Right atrium auricular region (tissue), 2 donors: ENCODE measurements at places on chromosomes 3 and 15.

- no peaks in the 10 kb centered on the region for H3K36me3 ChIP-seq
- no peaks in the 10 kb centered on the region for H3K27me3 ChIP-seq
- no peak overlapping the region for H3K4me3 ChIP-seq
- no peaks in the 10 kb centered on the region for H3K4me1 ChIP-seq
- peak overlapping the region; percentile 3 for H3K27ac ChIP-seq
Observed at GRCh38 chr3:99249627-99250026, 348.1 kb upstream of the DCBLD2 start.

DNA sequence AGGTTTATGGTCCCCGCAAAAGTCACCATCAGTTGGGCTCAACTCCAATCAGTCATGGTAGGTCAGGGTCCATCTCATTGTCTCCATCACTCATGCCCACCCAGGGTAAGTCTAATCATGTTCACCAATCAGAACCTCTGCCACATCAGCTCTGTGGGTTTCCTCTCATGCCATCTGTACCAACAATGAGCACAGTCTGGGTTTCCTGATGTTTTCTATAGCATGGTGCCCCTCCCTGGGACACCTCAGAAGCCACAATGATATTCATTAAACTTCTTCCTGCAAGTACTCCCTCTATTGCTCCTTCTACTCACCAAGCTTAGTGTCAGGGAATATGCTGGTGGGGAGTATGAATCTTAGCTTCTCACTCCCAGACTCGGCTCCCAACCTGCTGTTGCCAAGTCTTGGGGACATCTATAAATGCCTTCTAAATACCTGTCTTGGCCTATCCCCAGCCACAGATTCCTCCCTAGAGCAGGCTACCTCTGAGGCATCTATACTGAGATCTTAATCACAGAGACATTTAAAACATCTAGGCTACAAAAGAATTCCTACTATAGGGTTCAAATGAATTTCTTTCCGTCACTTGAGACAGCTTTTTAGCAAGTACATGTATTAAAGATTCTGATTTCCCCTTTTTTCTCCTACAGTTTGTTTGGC is 5.0 kb upstream of the CCR2 start:
- no peaks in the 10 kb centered on the region for H3K27me3 ChIP-seq
- no peaks in the 10 kb centered on the region for H3K36me3 ChIP-seq
- no peak overlapping the region for H3K27ac ChIP-seq
- no peak for DNase-seq

GRCh38 chr15:82788496-82788895 is 17.4 kb downstream of the FSD2 start:
- no peak overlapping the region for H3K27ac ChIP-seq
- no peak overlapping the region for H3K4me3 ChIP-seq
- H3K27me3 ChIP-seq: no peaks in the 10 kb centered on the region
- no peaks in the 10 kb centered on the region for H3K4me1 ChIP-seq

GRCh38 chr3:196931828-196932587 is 10.3 kb downstream of the NCBP2 start:
- H3K27me3 ChIP-seq: no peaks in the 10 kb centered on the region
- no peak overlapping the region for H3K27ac ChIP-seq
- H3K36me3 ChIP-seq: peaks cover 77% of the 10 kb centered on the region
- H3K4me3 ChIP-seq: no peak overlapping the region
- H3K4me1 ChIP-seq: no peaks in the 10 kb centered on the region

DNA sequence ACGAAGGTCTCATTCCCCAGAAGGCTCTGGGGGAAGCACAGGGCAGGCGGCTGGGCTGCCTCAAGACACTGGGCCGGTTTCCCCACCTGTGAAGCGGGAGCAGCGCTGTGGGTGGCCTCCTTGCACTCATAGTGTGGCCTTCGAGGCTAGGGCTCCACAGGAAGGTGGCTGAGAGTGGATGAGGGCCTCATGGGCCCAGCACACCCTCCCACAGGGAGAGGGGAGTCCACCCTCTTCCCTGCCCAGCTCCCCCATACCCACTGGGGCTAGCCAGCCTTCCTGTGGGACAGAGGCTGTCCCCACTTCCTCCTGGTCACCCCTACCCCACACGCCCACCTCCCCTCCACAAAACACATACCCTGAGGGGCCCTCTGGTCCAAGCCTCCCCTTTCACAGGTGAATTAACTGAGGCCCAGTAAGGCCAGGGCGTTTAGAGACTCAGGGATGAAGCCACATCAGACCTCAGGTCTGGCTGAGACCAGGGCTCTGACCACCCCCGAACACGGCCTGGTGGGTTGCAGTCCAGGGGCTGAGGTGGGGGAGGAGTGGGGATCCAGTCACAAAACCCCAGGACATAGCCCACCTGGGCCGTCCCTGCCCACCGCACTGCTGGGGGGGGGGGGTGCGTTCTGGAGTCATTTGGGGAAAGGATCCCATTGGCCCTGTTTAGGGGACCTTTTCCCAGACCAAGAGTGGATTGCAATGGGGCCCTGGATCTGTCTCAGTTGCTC is 1.1 kb downstream of the ANPEP start:
- H3K27me3 ChIP-seq: peaks cover 15% of the 10 kb centered on the region
- DNase-seq: no peak
- H3K4me3 ChIP-seq: no peak overlapping the region

GRCh38 chr3:99961756-99962515 is 144.3 kb downstream of the CMSS1 start:
- no peak for DNase-seq
- H3K4me1 ChIP-seq: no peaks in the 10 kb centered on the region
- H3K27me3 ChIP-seq: no peaks in the 10 kb centered on the region
- H3K27ac ChIP-seq: no peak overlapping the region
- H3K36me3 ChIP-seq: no peaks in the 10 kb centered on the region
- no peak overlapping the region for H3K4me3 ChIP-seq

GRCh38 chr3:178916223-178916622 is 155.4 kb downstream of the ZMAT3 start:
- H3K27me3 ChIP-seq: no peaks in the 10 kb centered on the region
- DNase-seq: no peak
- no peaks in the 10 kb centered on the region for H3K36me3 ChIP-seq

DNA sequence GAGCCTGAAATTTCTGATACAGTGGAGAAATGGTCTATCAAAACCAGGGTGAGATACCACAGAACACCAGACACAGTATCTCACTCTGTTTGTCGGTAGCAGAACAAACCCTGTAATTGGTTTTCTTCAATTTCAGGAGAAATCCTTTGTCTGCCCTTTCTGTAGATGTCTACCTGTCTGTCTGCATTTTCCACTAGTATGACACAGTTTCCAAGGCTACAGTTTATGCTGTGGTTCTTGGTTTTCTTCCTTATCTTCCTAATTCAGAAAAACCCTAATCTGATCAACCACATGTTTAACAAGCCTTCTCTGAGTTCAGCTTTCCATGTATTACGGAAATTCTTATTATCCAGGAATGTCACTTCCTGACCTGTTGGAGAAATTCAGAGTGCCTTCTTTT is 70.8 kb downstream of the SCN11A start:
- no peak overlapping the region for H3K4me3 ChIP-seq
- no peaks in the 10 kb centered on the region for H3K36me3 ChIP-seq
- H3K27me3 ChIP-seq: no peaks in the 10 kb centered on the region
- no peak overlapping the region for H3K27ac ChIP-seq
- no peak for DNase-seq

DNA sequence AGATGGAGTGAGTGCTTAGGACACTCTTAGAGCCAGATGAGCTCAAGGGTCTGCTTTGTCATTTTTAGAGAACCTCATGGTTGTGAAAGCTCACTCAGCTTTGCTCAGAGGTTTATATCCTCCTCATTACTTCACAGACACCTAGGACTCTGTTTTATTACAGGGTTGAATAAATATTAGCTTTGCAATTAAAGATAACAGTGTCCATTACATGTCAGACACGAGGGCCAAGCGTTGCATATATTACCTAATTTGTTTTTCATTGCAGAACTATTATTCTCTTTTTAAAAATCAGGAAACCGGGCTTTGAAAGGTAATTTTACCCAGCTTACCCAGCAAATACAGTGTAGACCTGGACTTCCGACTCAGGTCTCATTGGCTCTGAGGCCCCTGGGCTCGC is 16.1 kb downstream of the MAP6D1 start:
- H3K36me3 ChIP-seq: peaks cover 61% of the 10 kb centered on the region
- no peak for DNase-seq
- H3K4me1 ChIP-seq: no peaks in the 10 kb centered on the region
- no peak overlapping the region for H3K27ac ChIP-seq

DNA sequence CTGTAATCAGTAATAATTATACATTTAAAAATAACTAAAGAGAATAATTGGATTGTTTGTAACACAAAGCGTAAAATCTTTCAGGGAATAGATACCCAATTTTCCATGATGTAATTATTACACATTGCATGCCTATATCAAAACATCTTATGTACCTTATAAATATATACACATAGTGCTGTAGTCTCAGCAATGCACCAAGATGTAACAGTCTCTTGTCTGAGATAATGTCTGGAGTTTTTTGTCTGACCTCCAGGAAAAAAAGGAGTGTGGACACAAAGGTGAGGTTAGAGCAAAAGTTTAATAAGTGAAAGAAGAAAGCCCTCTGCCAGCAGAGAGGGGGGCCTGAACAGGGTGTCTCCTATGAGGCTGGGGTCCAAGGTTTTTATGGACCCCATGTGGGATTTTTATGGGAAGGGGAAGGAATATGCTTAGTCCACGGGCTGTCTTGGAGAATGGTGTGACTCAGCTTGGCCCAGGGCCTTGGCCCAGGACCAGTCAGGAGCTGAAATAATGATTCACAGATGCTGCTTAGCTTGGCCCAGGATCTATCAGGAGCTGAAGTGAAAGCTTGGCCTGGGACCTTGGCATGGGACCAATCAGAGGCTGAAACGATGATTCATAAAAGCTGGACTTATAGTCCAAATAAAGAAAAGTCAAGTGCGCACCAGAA is 545.0 kb downstream of the ZPLD1 start:
- peak; percentile 86 for DNase-seq
- H3K27ac ChIP-seq: no peak overlapping the region
- H3K4me3 ChIP-seq: no peak overlapping the region
- no peaks in the 10 kb centered on the region for H3K4me1 ChIP-seq
- H3K27me3 ChIP-seq: no peaks in the 10 kb centered on the region

DNA sequence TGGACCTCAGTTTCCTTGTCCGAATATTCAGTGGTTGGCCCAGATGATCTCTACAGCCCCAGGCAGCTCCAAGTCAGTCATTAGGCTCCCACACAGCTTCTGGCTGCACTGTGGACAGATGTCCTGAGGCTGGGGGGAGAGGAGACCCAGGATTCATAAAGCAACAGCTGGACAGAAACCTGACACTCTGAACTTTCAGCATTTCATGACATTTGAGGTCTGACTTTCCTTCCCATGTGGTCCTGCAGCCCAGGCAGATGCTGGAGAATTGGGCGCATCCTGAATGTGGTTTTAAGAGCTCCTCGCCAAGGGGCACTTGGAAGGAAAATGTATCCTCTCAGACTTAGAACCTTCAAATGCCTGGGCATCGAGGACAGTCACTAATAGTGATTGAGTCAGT is 307.6 kb upstream of the LRRFIP2 start:
- H3K27me3 ChIP-seq: no peaks in the 10 kb centered on the region
- H3K4me1 ChIP-seq: no peaks in the 10 kb centered on the region
- no peak overlapping the region for H3K4me3 ChIP-seq
- H3K27ac ChIP-seq: no peak overlapping the region
- peaks cover 14% of the 10 kb centered on the region for H3K36me3 ChIP-seq

GRCh38 chr3:104132566-104133403 is 1233.9 kb upstream of the ALCAM start:
- H3K4me3 ChIP-seq: no peak overlapping the region
- H3K36me3 ChIP-seq: no peaks in the 10 kb centered on the region
- H3K27ac ChIP-seq: no peak overlapping the region
- no peaks in the 10 kb centered on the region for H3K27me3 ChIP-seq

DNA sequence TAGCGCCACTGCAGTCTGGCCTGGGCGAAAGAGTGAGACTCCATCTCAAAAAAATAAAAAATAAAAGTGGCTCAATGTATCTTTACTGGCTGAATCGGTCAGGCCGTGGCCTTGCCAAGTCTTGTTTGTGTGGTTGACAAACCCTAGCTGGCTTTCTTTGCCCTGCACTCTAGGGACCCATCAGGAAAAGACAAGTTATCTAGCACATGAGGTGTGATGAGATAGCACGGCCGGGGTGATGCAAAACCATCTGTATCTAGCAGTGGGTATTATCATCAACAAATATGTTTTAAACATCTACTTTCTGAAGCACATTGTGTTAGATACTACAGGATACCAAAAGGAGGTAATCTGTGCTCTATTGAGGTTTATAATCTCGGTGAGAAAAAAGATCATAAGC is 3.9 kb upstream of the DPP8 start:
- H3K4me1 ChIP-seq: no peaks in the 10 kb centered on the region
- no peaks in the 10 kb centered on the region for H3K36me3 ChIP-seq
- no peak overlapping the region for H3K4me3 ChIP-seq
- no peaks in the 10 kb centered on the region for H3K27me3 ChIP-seq
- H3K27ac ChIP-seq: no peak overlapping the region

- peak overlapping the region; percentile 83 for H3K27ac ChIP-seq
- H3K27me3 ChIP-seq: no peaks in the 10 kb centered on the region
- H3K36me3 ChIP-seq: peaks cover 27% of the 10 kb centered on the region
- no peak overlapping the region for H3K4me3 ChIP-seq
- peaks cover 55% of the 10 kb centered on the region for H3K4me1 ChIP-seq
Observed at GRCh38 chr3:124839896-124840295, 47.3 kb downstream of the ITGB5 start.

DNA sequence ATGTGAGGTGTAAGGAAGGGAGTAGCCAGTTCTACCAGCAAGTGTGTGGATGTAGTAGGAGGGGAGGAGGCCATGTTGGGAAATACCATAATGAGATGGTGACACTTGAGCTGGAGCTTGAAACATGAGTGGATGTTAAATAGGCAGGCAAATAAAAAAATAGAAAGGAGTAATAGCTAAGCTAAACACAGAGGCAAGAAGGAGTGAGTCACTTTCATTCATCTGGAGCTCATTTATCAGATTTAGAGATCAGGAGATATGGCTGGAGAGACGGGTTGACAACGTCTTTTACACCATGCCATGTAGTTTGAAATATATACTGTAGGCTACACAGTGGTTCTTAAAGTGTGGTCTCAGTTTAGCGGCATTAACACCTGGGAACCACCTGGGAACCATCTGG is 390.5 kb downstream of the DIPK2A start:
- H3K27ac ChIP-seq: no peak overlapping the region
- no peaks in the 10 kb centered on the region for H3K27me3 ChIP-seq
- no peaks in the 10 kb centered on the region for H3K4me1 ChIP-seq
- H3K36me3 ChIP-seq: no peaks in the 10 kb centered on the region
- no peak for DNase-seq

GRCh38 chr3:37056826-37057225 is 63.5 kb downstream of the MLH1 start:
- no peak overlapping the region for H3K4me3 ChIP-seq
- H3K4me1 ChIP-seq: no peaks in the 10 kb centered on the region
- no peak for DNase-seq
- H3K27me3 ChIP-seq: no peaks in the 10 kb centered on the region
- H3K36me3 ChIP-seq: peaks cover 44% of the 10 kb centered on the region

DNA sequence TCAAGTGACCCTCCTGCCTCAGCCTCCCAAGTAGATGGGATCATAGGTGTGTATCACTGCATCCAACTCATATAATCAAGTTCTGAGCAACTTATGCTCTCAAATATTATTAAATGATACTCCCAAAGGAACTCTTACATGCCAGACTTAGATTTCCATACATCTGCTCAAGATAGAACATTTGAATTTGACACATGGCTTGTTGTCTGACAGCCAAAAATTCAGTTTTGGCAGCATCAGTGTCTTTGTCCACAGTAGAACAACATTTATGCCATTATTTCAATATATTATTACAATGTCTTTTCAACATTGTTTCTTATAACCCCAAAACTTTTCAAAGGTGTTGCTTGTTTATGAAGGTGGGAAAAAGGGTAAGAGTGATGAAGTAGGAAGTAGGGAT is 116.2 kb downstream of the SUCNR1 start:
- DNase-seq: no peak
- H3K27ac ChIP-seq: no peak overlapping the region
- H3K4me3 ChIP-seq: no peak overlapping the region
- no peaks in the 10 kb centered on the region for H3K4me1 ChIP-seq
